ENCODE measurements at places on chromosomes 7 and 10.

DNA sequence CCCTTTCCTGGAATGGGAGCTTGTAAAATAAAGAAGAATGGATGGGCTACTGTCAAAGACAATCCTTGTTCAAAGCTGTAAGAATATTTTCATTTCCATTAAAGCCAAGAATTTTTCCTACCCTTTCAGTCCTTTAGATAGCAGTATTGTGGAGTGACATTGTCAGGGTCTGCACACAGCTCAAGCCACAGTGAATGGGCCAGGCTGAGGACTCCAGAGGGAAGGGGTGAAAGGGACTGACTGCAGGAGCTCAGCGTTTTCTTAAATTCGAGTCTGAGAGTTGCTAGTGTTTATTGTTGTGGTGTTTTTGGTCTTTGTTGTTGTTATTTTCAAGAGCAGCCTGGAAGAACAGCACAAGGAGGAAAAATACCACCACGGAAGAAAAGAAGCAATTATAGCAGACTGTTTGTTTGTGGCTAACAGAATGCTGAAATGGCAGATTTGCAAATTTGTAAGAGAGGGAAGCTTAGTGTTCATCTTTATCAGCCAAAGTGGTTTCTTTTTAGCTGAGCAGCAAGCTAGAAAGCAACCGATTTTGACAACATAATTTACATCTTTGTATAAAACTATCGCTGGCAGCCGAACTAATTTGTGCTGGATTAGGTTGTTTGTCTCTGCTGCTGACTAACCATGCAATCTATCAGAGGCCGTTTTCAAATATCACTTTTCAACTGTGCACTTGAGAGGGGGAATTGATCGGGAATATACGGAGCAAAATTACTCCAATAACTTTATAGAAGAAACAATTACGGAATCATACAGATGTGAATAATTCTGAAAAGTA is 192.1 kb downstream of the LRMDA start:
- no peak for DNase-seq

DNA sequence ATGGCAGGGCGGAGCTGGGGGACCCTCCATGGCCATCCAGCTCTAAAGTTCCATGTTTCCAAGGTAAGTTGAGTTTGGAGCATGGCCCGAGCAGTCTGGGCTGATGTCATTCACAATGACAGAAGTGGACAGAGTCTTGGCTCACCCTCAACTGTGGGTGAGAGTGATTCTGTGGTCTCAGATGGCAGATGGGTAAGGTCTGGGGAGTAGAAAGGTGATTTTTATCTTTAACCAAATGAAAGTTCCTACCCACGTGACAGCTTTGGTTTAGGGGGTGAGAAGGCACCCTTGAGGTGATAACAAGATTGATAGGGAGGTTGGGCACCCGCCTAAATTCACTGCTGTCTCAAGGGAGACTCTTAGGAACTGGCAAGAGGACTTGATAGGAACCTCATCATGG is 57.6 kb upstream of the PDZD8 start:
- DNase-seq, result no peak

DNA sequence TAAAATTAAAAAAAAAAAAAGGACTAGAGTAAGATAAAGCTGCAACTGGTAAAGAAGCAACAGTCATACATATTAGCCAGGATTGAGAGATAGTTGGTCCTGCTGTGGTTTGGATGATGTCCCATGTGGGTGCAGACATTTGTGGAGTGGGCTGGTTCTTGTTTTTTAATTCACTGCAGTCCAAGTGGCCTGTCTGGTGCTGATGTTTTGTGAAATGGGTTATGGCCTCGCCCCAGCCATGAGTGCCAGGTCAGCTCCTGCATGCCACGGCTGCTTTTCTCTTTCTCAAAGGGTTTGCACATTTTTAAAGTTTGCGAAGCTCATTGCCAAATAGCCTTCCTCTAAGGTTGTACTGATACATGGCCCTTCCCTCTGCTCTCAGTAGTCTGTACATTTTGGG is 14.1 kb upstream of the BTBD16 start:
- DNase-seq, result no peak

DNA sequence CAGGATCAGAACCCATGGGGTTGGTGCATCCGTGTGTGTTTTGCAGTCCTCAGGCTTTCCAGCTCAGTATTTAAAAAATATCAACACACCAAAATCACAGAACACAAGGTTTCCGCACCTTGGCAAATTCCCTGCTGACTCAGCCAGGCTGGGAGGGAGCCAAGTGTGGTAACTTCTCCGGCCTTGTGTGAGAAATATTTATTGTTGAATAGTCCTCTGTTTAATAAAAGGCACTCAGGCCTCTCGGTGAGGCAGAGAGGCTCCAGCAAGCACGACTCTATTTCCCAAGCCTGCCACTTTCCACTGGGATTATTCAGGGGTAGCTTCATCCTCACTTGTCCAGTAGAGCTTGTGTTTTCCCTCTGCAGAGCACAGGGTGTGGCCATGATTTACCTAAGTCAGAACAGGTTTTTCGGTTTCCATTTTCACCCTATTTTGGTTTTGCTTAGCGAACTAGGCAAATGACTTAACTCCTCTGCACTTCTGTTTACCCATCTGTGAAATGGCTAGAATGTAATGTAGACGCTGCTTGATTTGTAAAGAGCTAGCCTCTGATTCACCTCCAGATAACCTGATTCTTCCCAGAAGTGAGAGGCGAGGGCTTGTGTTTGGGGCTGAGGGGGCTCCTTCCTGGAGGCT is 13.0 kb upstream of the CHST15 start:
- no peak for DNase-seq

DNA sequence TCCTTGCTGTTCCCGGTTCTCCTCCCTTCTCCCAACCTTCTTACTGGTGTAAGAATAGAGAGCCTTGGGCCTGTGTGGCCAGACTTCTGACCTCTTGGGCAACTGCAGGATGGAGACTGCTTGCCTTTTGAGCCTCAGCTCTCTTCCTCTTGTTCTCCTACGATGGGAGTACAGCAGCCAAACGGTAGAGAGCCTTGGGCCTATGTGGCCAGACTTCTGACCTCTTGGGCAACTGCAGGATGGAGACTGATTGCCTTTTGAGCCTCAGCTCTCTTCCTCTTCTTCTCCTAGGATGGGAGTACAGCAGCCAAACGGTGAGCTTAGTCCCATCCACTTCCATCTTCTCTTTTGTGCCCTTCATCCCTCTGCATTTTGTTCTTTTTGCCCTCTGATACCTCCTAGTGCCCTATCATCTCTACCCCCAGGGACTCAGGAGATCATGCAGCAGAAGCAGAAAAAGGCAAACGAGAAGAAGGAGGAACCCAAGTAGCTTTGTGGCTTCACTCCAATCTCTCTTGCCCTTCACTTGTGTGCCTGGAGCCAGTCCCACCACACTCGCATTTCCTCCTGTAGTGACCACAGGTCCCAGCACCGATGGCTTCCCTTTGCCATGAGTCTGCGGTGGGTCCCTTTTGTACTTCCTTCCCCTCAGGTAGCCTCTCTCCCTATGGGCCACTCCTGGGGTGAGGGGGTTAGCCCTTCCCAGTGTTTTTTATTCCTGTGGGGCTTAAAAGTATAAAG is 15.3 kb downstream of the SLC25A13 start:
- no peak for DNase-seq

- DNase-seq, result no peak
Observed at GRCh38 chr7:79489371-79489770, 35.9 kb upstream of the MAGI2 start.

- DNase-seq, result peak; percentile 55
Observed at GRCh38 chr10:121927318-121927840, 452 bp downstream of the ATE1 start.

DNA sequence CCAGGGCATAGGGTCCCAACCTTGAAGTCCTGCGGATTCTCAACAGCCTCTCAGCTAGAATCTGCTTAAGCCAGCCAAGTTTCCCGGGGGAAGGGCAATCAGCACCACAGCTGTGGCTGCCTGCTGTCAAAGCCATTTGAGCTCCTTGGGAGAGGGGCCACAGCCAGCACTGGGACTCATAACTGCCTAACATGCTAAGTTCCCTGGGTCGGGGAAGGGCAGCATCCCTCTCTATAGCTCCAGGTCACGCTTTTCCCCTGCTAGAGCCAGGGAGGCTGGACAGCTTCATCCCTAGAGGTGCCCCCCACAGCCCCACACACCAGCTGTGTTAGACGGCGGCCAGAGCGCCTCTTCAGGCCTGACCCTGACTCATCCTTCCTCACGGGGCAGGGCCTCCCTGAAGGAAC is 49.6 kb upstream of the PDE1C start:
- no peak for DNase-seq

GRCh38 chr10:111698711-111699110 is 484.9 kb downstream of the GPAM start:
- no peak for DNase-seq

DNA sequence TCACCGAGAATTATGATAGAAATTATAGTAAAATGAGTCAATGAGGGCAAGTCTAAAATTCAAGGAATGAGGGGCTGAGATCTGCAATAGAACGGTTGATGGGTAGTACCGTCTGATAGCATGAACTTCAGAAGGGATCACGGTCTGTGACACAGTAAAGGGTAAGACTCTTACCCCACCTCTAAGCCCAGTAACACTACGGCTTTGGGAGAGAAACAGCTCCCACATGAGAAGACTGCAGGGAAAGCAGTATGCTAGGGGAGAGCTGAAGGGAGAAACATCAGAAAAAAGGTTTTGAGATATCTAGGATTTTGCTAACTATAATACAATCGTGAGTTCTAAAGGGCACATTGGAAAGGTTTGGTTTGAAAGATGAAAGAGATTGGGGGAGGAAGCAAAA is 12.8 kb upstream of the AKAP9 start:
- no peak for DNase-seq

GRCh38 chr7:85695533-85695932 is 508.7 kb upstream of the SEMA3D start:
- no peak for DNase-seq

Data from activated naive CD8-positive, alpha-beta T cell treated with anti-CD3 and anti-CD28 coated beads, Interleukin-2, amount 50 U/mL, for 24 hours (primary cell).